ENCODE measurements at places on chromosomes 3 and 15.

GRCh38 chr3:72894976-72895552 lies 7.2 kb downstream of the GXYLT2 start:
- no peak for DNase-seq

GRCh38 chr15:50275908-50276307 lies 10.4 kb upstream of the HDC start:
- DNase-seq, result no peak

DNA sequence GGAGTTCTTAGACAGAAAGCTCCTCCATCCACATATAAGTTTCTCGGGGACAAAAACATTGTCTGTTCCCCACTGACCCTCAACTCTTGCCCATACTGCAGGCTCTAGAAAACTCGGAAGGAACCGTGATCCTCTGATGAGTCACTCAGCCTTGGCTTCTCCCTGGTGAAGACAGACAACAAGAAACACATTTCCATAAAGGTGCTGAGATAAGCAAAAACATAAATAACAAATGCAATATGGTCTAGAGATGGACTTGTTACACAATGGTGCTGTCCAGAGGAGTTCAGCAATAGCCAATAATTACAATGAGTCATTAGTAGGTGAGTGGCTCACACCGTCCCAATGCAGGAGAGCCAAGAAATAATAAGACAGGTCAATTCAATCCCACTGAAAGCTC lies 43.7 kb downstream of the MAGI1 start:
- no peak for DNase-seq

DNA sequence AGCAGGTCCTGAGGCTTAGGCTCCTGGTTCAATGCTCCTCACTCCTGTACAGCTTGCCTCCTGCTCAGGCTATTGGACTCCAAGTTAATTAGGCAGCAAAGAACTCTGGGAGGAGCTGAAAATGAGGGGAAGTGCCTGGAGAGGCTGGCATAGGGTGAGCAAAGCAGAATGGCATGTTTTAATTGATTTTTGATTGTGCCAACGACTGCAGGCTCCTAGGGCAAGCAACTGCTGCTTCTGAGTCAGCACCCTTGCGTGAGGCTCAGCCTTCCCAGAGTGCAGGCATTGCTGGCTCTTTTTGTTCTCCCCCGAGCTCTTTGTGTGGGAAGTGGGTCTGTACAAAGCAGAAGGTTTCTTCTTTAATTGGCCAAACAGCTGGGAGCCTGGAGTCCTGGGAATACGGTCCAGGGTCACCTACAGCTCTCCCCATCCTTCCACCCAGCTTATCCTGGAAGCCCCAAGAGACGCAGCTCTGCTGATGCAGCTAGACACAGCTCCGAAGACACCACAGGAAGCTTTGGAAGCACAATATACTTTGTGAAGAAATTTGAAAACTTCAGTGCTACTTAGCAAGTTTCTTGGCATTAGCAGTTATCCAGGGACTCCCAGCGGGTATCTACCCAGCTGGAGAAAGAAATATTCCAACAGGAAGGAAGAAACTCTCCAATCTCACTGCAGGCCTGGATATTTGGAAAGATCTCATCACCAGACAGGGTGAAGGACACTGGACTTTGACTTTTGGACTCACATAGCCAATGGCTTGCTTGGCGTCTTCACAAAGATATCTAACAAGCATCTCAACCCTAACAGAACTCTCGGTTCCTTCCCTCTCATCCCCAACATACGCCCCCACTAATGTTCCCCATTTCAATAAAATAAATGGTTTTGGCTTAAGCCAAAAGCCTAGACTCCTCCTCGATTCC lies 76.8 kb downstream of the BDH1 start:
- no peak for DNase-seq

GRCh38 chr15:38898236-38898635 lies 333.6 kb upstream of the RASGRP1 start:
- no peak for DNase-seq

GRCh38 chr3:46096336-46096735 lies 69.1 kb upstream of the XCR1 start:
- no peak for DNase-seq

- DNase-seq, result no peak
Observed at GRCh38 chr15:82742134-82742533, 32.5 kb upstream of the AP3B2 start.

- no peak for DNase-seq
Observed at GRCh38 chr15:99054025-99054387, 46.4 kb upstream of the PGPEP1L start.

- DNase-seq, result no peak
Observed at GRCh38 chr3:13636186-13636585, 87.3 kb downstream of the FBLN2 start.

DNA sequence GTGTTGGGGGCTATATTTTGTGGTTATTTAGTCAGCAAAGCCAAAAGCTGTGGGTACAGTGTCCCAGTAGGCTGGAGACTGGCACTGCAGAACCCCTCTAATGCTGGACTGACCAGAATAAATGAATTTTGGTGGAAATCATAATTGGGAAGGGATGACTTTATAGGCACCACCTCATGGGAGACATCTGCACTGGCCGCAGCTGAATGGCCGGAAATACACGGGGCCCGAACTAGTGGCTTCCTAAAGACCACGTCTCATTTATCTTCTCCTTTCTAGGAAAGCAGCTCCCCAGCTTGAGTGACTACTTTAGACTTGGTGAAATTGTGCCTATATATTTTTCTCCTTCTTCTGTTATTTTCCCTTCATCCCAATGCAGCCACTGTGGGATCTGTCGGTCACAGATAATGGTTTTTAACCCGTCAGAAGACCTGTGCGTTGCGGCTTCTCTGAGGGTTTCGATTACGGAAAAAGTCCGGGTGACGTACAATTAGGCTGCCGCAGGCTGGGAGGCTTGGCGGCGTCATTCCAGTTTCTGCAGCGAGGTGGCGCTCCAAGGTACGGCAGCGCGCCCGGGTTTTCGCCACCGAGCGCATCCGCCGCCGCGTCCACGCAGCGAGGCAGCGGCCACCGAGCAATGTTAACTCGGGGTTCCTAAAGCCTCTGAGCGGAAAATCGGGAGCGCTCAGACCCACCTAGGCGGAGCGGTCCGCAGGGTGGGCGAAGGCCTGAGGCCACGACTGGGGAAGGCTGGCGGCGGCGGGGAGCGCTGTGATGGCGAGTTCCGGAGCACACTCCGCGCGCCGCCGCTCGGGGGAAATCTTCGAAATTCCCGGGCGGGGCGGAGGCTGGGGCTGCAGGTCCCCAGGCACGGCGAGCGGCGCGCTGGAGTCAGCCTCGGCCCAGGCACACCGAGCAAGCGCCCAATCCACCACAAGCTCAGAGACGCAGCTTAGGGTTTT lies 26.3 kb downstream of the NR2F2 start:
- peak; percentile 43 for DNase-seq

- DNase-seq, result no peak
Observed at GRCh38 chr15:48493084-48493762, 152.3 kb downstream of the FBN1 start.

- DNase-seq, result no peak
Observed at GRCh38 chr3:152392272-152392880, 123.6 kb downstream of the MBNL1 start.

DNA sequence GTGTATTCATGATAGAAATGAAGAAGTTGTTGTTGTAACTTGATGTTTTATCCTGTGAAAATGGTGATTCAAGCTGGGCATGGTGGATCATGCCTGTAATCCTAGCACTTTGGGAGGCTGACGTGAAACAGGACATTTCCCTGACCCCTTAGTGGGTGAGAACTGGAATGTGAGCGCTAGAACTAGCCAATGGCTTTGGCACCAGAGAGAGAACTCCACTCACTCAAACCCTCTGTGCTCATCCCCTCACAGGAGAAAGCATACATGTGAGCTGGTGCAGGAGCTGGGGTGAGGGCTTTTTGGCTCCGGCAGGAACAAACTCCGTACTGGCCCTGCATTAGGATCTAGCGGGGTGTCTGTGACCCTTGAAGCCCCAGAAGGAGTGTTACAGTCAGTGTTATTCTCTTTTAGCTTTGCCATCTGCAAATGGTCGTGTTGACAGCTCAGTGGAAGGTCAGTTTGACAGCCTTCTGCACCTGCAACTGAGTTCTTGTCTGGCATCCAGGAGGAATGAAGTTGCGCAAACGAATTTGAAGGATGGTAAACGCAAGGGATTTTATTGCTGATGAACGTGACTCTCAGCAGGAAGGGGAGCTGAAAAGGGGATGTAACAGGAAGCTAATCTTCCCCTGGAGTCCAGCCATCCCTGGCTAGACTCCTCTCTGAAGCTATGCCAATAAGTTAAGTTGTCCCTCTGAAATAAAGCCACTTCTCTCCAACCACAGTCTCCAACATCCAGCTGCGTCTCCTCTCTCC lies 1016.6 kb upstream of the CADM2 start:
- DNase-seq, result no peak

DNA sequence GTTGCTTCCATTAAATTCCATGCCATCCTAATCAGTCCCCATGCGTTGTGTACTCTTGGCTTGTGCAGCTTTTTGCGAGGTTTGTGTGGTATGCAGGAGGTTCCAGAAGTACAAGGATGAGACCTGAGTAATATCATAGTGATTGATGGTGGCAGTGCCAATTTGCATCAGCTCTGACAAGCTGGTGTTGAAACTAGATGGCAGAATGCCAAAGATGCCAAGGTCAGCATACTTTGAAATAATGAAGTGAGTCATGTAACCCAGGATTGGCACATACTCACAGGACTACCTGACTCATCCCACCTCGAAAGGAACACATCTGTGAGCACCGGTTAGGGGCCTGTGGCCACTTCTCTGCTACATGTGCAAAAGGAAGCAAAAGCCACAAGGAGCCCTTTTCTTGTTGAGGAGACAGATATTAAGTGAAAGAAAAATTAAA lies 14.3 kb downstream of the KAT2B start:
- DNase-seq, result peak; percentile 47

GRCh38 chr3:59191651-59192050 lies 141.8 kb upstream of the CFAP20DC start:
- DNase-seq, result no peak

GRCh38 chr15:39589193-39589814 lies 8.4 kb downstream of the THBS1 start:
- no peak for DNase-seq

GRCh38 chr15:75947092-75947491 lies 43.4 kb downstream of the FBXO22 start:
- DNase-seq, result no peak

GRCh38 chr3:131591394-131592014 lies 88.7 kb upstream of the MRPL3 start:
- no peak for DNase-seq

DNA sequence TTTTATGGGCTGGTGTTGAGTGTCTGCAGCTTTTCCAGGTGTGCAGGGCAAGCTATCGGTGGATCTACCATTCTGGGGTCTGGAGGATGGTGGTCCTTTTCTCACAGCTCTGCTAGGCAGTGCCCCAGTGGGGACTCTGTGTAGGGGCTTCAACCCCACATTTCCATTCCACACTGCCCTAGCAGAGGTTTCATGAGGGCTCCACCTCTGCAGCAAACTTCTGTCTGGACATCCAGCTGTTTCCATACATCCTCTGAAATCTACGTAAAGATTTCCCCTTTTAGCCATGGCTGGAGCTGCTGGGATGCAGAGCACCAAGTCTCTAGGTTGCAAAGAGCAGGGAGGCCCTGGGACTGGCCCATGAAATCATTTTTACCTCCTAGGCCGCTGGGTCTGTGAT lies 11.6 kb downstream of the RFX7 start:
- no peak for DNase-seq

- no peak for DNase-seq
Observed at GRCh38 chr3:23112491-23112890, 90.6 kb upstream of the UBE2E2 start.

DNA sequence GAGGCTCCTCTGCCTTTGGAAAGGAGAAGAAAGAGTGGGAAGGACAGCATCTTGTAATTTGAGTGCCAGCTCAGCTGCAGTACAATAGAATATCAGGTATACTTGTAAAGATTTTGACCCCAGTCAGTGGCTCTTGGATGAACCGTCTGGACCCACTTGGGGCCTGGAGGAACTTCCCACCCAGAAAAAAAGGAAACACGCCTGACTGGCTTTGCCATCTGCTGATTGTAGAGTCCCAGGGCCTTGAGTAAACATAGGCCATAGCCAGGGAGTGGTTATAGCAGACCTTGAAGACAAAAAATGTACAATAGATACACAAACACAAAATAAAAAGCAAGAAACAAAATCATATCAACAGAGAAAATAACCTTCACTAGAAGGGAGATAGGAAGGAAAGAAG lies 112.1 kb downstream of the GOLIM4 start:
- no peak for DNase-seq

DNA sequence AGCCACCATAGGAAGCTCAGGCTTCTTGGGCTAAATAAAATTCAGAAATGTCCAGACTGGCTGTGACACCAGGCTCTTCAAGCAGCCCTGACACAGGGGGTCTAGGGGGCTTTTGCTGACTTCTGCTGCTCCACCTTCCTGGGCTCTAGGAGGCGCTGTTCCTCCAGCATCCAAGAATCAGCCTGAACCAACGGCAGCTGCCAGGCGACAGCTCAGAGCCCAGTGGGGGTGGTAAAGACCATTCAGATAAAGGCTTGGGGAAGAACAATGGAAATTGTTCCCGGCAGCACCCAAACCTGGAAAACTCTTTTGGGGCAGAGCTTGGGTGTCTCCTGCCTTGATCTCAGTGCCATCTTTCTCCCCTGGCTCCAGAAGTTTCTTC lies 21.6 kb upstream of the PSTPIP1 start:
- DNase-seq, result peak; percentile 62

DNA sequence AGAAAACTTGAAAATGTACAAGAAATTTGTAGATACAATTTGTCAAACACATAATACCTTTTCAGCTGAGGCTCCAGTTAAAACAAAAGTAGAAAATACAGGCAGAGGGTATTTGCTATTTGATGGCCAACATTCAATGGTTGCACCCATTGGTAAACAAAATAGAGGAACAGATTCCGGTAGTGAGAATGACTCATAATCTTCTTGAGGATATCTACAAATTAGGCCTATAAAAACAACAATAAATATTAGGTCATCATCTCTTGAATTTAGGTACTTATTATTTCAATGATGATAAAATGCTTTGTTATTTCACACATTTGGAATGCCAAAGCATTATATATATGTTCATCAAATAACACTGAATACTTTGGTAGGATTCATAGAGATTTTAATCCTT lies 53.4 kb downstream of the DENND4A start:
- no peak for DNase-seq

DNA sequence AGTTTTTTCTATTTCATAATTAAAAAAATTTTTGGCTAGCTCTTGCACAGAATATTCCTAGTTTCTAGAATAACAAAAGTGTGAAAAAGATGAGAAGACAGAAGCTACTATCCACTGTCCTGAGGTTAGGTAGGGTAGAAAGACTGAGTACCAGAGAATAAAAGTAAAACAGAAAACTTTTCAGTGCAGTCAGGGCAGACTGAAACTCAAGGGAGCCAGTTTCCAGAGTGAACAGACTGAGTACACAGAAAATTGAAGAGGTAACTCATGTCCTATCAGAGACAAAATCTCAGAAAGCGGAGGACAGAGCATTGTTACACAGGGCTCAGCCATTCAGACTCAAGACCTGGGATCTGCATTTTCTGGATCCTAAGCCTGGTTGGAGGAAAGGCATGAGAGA lies 8.8 kb upstream of the FBXO40 start:
- DNase-seq, result no peak

DNA sequence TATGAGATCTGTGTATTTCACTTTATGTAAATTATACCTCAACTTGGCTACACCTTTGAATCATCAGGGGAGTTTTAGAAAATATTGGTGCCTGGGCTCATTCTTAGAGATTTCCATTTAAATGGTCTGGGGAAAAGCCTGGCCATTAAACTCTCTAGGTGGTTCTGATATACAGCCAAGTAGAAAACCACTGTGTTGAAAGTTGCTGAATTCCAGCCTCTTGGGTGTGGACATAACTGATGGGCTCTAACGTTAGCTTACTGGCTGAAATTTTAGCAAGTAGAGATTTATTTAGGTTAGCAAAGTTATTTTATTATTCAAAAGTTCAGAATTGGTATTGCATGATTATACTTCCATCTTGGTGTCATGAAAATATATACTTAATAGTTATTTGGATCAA lies 84.1 kb downstream of the ATG7 start:
- DNase-seq, result no peak
